ENCODE measurements at places on chromosomes 5 and 9.
A peak's percentile ranks its signal among the peaks of the same experiment; 100 is the strongest.

- DNase-seq, result no peak
Measured at GRCh38 chr5:158354958-158355357, 496.0 kb upstream of the CLINT1 start.

GRCh38 chr5:136511046-136511445 is 145.7 kb upstream of the TRPC7 start:
- no peak for DNase-seq

- no peak for DNase-seq
Measured at GRCh38 chr5:155343468-155343867, 329.9 kb downstream of the KIF4B start.

DNA sequence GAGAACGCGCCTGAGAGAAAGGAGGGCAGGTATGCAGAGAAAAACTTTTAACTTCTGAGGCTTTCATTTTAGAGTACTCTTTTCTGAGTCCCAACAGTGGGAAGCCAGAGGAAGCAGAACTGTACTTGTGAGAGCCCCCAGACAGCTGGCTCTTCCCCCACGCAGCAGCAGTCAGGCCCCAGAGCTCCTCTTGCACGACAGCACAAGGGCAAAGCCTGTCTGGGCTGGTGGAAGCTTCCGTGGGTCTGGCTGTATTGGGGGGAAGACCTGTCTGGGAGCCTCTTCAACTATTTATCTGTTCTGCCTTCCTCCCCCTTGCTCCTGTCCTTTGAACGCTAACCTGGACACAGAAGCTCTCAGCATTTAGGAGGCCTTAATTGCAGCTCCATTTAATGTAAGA is 68.2 kb downstream of the THBS4 start:
- no peak for DNase-seq

DNA sequence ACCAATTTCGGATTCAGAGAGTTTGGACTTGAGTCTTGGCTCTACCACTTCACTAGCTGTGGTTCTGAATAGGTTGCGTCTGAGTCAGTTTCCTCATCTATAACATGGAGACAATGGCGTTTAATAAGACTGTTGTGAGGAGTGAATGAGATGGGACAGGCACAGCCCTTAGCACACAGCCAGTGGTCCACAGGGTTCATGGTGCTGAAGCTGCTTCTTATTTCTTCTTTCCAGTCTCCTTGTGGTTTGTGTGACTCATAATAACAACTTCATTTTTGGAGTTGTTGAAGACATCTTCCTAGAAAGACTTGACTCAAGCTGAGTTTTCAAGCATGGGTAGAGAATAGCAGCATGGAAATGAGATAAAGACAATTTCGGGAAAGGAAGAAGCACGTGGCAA is 172.6 kb upstream of the PPP2R2B start:
- DNase-seq, result no peak

DNA sequence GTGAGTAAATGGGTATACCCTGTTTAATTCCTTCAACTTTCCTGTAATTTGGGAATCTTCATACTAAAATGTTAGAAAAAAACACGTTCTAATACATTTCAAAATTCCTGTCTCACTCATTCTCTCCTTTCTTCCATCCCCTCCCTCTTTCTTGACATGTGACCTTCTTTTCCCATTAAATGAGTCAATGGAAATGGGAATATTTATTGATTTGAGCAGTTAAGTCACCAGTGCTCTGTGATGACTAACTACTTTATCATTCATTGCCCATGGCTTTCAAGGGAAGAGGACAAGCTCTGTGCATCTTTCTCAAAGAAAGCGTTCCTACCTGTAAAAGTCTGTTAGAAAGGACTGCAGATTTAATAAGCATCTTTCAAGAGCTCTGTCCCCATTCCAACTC is 144.4 kb upstream of the MAP3K1 start:
- DNase-seq, result no peak

DNA sequence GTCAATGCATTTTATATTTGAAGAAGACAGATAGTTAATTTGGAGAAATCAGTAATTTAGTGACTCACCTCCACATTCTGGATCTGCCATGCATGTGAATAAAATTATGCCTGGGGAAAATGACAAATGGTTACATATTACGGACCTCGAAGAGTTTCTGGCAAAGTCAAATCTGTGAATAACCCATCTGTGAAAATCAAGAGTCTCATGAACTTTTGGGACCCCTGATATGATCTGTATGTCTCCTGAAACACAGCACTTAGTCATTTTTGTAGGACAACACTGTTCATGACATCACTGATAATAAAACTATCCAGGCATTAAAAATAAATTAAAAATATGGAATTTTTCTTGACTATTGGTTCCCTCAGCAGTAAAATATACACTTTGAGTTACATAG is 584.5 kb downstream of the TLE4 start:
- DNase-seq, result no peak

- DNase-seq, result no peak
Measured at GRCh38 chr5:27845248-27845647, 806.9 kb upstream of the CDH9 start.

GRCh38 chr5:135375040-135375793 is 23.8 kb downstream of the MACROH2A1 start:
- DNase-seq, result no peak

DNA sequence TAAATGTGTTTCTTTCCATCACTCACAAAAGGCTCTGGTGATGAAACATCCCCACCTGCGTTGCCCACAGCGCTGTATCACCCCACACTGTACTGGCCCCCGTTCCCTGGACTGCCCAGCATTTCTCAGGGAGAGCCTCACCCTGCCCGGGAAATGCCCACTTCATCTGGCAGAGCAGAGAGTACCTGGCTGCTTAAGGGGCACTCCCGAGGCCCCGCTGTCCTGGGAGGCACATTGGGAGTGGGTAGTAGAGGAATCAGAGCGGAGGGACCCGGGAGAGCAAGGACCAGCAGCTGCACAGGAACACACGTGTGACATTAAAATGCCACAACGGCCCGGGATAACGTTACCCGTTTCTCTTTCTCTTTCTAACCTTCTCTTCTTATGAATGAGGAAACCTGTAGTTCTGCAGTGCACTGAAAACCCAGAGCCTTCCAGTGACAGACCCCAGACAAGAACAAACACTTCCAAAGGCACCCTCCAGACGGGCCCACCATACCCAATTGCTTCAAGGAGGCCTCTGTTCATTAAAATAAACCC is 110.0 kb downstream of the ROR2 start:
- DNase-seq, result no peak

- no peak for DNase-seq
Measured at GRCh38 chr9:32011049-32011448, 373.4 kb upstream of the ACO1 start.

DNA sequence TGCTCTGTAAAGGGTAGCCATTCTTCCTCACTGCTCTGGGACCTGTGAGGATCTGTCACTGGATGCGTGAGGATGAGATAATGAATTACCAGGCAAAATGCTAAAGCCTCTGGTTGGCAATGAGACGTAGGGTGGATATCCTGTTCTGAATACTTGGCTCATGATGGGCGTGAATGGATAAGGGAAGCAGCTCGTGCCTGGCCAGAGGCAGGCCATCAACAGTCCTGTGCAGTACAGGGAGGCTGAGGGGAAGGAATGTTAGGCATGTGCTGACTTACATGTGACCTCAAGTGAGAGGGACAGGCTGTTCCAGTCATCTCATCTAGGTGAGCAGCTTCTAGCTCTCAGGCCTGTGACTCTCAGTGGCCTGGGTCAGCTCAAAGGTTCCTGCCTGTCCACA is 172.8 kb downstream of the CARTPT start:
- peak; percentile 66 for DNase-seq

All from fibroblast of the aortic adventitia (primary cell).